GM12878 (cell line): ENCODE measurements at places on chromosomes 3 and 15.

DNA sequence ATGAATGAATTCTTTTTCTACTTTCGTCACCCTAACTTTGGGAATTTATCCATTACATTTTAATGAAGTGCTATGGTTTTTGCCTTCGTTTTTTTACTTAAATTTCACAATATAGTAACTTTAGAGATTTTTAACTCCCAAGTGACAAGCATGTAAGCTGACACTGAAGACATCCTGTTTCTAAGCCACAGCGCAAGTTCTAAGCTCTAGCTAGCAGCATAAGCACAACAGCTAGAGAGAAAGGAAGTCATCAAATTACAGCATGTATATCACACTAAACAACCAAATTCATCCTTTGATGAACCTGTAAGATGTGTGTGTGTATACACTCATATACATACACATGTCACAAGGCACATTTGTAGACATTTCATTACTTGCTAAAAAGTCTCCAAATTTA, 119.3 kb downstream of the P3H2 start:
- H3K4me1 ChIP-seq: no peaks in the 10 kb centered on the region
- H3K36me3 ChIP-seq: no peaks in the 10 kb centered on the region
- H3K27ac ChIP-seq: no peak overlapping the region
- no peak overlapping the region for H3K4me3 ChIP-seq
- DNase-seq: no peak

- H3K4me3 ChIP-seq: no peak overlapping the region
- H3K4me1 ChIP-seq: peaks cover 7% of the 10 kb centered on the region
- no peaks in the 10 kb centered on the region; the same call in 1 of the 2 replicates for H3K36me3 ChIP-seq
- no peak for DNase-seq
- no peaks in the 10 kb centered on the region for H3K27me3 ChIP-seq
- no peak overlapping the region for H3K27ac ChIP-seq
Observed at GRCh38 chr3:16995601-16996000, 110.8 kb downstream of the PLCL2 start.

GRCh38 chr3:78580681-78581080, 1187.1 kb downstream of the ROBO1 start:
- no peaks in the 10 kb centered on the region for H3K4me1 ChIP-seq
- no peak overlapping the region for H3K27ac ChIP-seq
- no peak for DNase-seq
- no peaks in the 10 kb centered on the region for H3K27me3 ChIP-seq
- no peak overlapping the region for H3K4me3 ChIP-seq

DNA sequence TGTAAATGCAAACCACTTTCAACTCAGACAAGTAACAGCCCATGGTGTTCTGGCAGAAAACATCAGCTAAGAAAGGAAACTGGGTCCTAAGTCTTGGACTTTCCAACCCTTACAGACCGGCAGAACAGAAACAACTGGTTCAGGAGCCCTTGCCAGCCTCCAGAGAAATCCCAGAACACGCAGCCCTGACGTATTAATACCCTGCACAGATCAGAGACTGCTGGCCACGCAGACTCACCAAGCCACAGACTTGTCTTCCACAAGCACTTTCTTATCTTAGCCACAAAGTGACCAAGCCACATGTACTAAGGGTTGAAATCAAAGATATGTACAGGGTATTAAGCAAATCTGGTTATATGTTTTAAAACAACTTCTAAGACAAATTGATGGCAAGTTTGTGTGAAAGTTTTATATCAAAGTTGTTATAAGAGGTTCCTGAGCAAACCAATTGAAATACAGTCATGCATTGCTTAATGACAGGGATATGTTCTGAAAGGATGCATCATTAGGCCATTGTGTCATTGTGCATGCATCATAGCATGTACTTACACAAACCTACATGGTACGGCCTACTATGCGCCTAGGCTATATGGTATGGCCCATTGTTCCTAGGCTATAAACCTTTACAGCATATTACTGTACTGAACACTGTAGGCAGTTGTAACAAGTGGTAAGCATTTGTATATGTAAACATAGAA, 36.8 kb downstream of the BTD start:
- H3K4me3 ChIP-seq: no peak overlapping the region
- no peak for DNase-seq
- H3K4me1 ChIP-seq: peaks cover 32% of the 10 kb centered on the region
- H3K36me3 ChIP-seq: no peaks in the 10 kb centered on the region

DNA sequence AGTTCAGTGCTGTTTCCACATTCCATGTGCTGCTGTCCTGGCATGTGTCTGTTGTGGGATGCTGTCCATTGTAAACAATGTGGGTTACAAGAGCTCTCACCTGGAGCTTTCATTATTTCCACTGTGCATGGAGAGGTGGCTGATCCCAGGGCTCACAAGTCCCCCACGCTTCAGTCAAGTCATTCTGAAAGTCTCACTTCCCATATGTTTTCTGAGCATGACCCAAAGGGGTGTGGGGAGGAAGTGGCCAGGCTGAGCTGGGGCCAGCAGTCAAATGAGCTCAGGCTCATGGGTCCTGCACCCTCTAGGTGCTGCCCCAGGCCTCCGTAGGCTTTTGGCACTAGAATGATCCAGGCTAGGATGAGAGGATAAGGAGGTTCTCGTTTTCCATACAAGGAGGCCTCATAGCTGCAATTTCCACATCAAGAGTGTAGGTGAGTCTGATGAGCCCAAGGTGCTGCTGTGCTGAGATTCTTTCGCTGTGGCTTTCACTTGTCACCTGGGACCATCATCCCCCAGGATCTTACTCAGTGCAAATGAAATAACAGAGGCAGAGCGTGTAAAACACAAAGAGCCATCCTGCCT, 22.0 kb downstream of the STARD5 start:
- H3K4me3 ChIP-seq: peak overlapping the region; percentile 62
- H3K36me3 ChIP-seq: peaks cover 38% of the 10 kb centered on the region
- H3K4me1 ChIP-seq: peaks cover 55% of the 10 kb centered on the region
- peak; percentile 80 for DNase-seq
